ENCODE measurements at places on chromosomes 13 and 19. TPM values are rescaled to one million over a fixed set of nuclear protein-coding genes. Genes with fewer than 3 reads are reported as not detected.
A peak's percentile ranks its signal among the peaks of the same experiment; 100 is the strongest.

The NCAN gene
- not detected for total RNA-seq

The TRIM28 gene
- total RNA-seq = 379 TPM

The IL11 gene
- not detected for total RNA-seq

DNA sequence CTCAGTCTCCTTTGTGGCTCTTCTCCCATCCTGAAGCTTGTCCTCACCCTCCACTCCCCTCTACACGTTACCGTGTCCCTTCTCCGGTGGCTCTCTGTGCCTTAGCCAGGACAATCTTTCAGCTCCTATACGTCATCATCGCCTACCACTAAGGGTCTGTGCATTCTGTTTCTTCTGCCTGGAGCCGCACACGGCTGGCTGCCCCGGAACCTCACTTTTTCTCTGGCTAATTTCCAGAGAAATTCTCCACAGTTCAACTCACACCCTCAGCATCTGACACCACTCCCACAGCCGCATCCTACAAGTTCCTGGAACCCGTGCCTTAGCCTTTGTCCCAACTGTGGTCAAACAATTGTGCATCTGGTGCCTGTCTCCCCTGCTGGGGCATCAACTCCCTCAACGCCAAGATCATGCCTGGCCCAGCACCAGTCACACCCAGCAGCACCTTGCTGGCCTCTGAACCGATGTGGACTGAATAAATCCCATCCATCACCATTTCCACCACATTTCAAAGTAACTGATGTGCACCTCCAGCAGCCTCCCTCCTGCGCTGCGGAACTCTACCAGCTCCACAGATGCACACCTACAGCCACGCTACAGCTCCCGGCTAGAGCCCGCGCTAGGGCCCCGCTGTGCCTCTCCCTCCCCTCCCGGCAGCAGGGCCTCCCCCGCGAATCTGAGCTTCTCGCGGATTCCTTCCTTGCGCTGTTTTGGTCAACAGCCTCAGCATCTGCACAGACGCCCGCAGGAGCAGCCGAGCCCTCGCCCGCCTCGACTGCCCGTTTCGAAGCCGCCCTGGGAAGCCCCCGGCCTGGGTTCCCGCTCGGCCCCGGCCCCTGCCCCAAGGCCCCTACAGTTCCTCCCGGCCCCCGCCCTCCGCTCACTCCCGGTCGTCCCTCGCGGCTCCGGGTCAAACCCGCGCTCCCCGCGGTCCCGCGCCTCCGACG, 689 bp downstream of the DCUN1D2 start:
- peaks cover 28% of the 10 kb centered on the region for H3K4me1 ChIP-seq
- no peaks in the 10 kb centered on the region for H3K36me3 ChIP-seq
- DNase-seq = peak; percentile 49

GRCh38 chr19:53772943-53773342, 51.2 kb downstream of the NLRP12 start:
- H3K27me3 ChIP-seq = no peaks in the 10 kb centered on the region
- H3K4me1 ChIP-seq = no peaks in the 10 kb centered on the region
- H3K36me3 ChIP-seq = no peaks in the 10 kb centered on the region
- DNase-seq = peak; percentile 36
- H3K4me3 ChIP-seq = no peak overlapping the region

GRCh38 chr13:75302071-75302698, 179.8 kb downstream of the TBC1D4 start:
- peaks cover 14% of the 10 kb centered on the region for H3K4me1 ChIP-seq
- no peak overlapping the region for H3K27ac ChIP-seq
- peaks cover 78% of the 10 kb centered on the region for H3K36me3 ChIP-seq
- DNase-seq = no peak
- H3K4me3 ChIP-seq = no peak overlapping the region

DNA sequence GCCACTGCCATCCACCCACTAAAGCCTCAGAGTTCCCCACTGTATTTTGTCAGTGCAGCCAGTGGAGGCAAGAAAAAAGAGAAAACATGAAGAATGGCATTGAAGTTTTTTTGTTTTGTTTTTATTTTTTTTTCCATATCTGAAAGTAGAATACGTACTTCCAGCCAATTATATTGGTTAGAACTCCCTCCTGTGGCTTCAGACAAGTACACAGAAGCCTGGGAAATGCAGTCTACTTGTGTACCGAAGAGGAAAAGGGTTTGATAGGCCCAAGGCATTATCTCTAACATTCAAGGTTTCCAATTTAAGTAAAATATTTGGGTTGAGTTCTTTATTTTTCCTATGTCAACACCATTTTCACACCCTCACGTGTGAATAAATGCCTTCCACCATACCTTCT, 696.2 kb upstream of the GPC6 start:
- no peak for DNase-seq
- H3K4me1 ChIP-seq = no peaks in the 10 kb centered on the region

DNA sequence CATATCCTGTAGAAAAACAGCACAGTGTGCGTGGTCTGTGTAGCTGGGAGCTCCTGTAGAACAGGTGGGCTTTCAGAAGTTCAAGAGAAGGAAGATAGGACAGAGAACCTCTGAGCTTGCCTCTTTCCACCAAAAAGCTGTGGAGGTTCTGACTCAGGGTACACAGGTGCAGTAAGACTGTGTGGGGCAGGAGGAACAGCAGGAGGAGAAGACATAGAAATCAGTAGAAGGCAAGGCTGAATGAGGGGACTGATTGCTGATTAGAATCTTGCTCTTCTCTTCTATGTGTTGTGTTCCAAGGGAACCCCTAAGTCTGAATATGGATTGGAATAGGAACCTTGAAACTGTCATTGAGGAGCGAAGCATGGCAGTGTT, 122.7 kb downstream of the AKAP11 start:
- DNase-seq = peak; percentile 13
- peak overlapping the region; percentile 81 for H3K27ac ChIP-seq
- H3K27me3 ChIP-seq = no peaks in the 10 kb centered on the region
- no peaks in the 10 kb centered on the region for H3K36me3 ChIP-seq
- H3K4me1 ChIP-seq = peaks cover 54% of the 10 kb centered on the region

All from CD4-positive, CD25-positive, alpha-beta regulatory T cell (primary cell).